ENCODE measurements at places on chromosomes 12 and 14. TPM values are rescaled to one million over a fixed set of nuclear protein-coding genes. Genes with fewer than 3 reads are reported as not detected.

LIN52 gene
- total RNA-seq, result 19.0 TPM

- DNase-seq, result no peak
These were observed 2.7 kb downstream of the FZD10 start for GRCh38 chr12:130164936-130165335.

- DNase-seq, result peak; percentile 60
These were observed 13.9 kb downstream of the MFAP5 start for GRCh38 chr12:8648576-8649205.

GRCh38 chr12:6312529-6313325 lies 2.2 kb downstream of the PLEKHG6 start:
- no peak for DNase-seq

PRPH gene
- not detected for total RNA-seq

GRCh38 chr12:76177821-76178220 lies 93.3 kb upstream of the NAP1L1 start:
- DNase-seq, result no peak

- DNase-seq, result no peak
These were observed 684.5 kb downstream of the C12orf50 start for GRCh38 chr12:87344699-87345098.

GRCh38 chr14:75522224-75522982 lies at the start of gene BATF:
TSS of gene BATF (plus strand) at chr14:75522469. CDS start at chr14:75522683, 214 bp downstream.
- DNase-seq, result peak; percentile 76

GRCh38 chr14:102075155-102075554 lies 11.7 kb downstream of the HSP90AA1 start:
- DNase-seq, result no peak

- no peak for DNase-seq
These were observed 65.1 kb upstream of the PZP start for GRCh38 chr12:9273276-9273675.

- no peak for DNase-seq
These were observed 108.8 kb upstream of the RFLNA start for GRCh38 chr12:124185971-124186686.

- DNase-seq, result no peak
These were observed 1.9 kb downstream of the MED21 start for GRCh38 chr12:27024291-27024690.

DNA sequence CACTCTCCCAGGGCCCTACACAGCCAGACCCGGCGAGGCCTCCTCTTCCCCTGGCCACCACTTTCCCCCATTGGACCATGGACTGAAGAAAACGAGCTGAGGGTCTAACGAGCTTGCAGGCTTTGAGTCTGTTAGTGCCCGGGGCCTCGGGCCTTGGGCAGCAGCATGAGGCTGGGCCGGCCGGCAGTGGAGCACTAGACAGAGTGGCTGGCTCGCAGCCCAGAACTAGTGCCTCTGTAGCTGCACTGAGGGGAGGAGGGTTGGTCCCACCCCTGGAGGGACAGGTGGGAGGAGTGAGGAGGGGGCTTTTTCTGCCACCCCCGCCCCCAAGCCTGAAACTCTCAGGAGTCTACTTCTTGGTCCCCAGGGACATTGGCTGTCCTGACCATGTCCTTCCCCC lies 38.7 kb downstream of the SLC6A12 start:
- no peak for DNase-seq

DNA sequence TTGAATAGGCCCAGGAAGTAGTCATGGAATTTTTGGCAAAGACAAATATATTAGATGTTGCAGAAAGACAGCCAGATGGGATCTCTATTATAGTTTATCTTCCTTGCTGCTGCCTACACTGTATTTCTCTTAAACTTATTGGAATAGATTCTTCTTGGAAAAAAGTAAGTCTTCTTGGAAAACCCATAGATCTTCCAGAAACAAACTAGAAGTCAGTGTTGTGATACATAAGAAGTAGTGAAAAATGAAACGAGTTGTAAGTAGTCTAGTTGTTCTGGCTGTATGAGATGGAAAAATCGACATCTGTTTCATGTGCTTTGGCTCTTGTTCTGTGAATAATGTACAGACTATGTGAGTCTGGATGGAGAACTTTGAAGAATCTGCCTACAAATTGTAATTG lies 29.0 kb downstream of the GLIPR1L2 start:
- no peak for DNase-seq

SOX5 gene
- 0.34 TPM for total RNA-seq

SERPINA5 gene
- not detected for total RNA-seq

GRCh38 chr14:38762845-38763244 lies 340.2 kb downstream of the SEC23A start:
- DNase-seq, result no peak

RASAL1 gene
- 2.2 TPM for total RNA-seq

DNA sequence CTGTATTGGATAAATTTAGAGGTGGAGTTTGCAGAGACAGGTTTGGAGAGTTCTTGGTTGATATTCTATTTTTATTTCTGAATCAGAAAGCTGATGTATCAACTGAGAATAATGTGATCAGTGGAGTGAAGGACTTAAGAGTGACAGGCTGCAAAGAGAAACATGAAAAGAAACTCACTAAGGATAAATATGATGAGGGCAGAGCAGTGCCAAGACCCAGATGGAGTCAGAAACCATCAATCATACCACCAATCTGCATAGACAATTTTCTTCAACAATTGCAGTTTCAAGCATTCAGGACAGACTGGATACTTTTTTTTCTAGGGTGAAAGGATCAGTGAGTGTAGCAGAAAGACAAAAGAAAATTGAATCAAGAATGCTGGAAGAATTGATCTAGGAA lies 226.7 kb upstream of the NAV3 start:
- DNase-seq, result no peak

- DNase-seq, result no peak
These were observed 335.1 kb downstream of the DUSP6 start for GRCh38 chr12:89016970-89017778.

GRCh38 chr12:104182144-104182543 lies 33.4 kb upstream of the TXNRD1 start:
- DNase-seq, result no peak

GRCh38 chr12:50924131-50924438 lies 28.3 kb upstream of the HIGD1C start:
- DNase-seq, result no peak

PMEL gene
- total RNA-seq, result 0.32 TPM
